ENCODE measurements at places on chromosomes 4 and X. TPM values are rescaled to one million over a fixed set of nuclear protein-coding genes. Genes with fewer than 3 reads are reported as not detected.

The STEEP1 gene
- 53.3 TPM for total RNA-seq

The P2RY8 gene
- not detected for total RNA-seq

The POU4F2 gene
- total RNA-seq: not detected

The FAM53A gene
- total RNA-seq: 1.3 TPM

The MAGEH1 gene
- total RNA-seq: 9.4 TPM

The FAM47A gene
- total RNA-seq: not detected

The USP38 gene
- total RNA-seq: 10.7 TPM

The TEX13D gene
- total RNA-seq: not detected

The CD38 gene
- 0.02 TPM for total RNA-seq

The HSFX3 gene
- total RNA-seq: not detected

The VSIG1 gene
- total RNA-seq: not detected

The TMEM154 gene
- 3.5 TPM for total RNA-seq

The JADE3 gene
- 9.6 TPM for total RNA-seq

The CCDC158 gene
- not detected for total RNA-seq

The GAGE12F gene
- not detected for total RNA-seq

The TEX13B gene
- not detected for total RNA-seq

The CXCL13 gene
- not detected for total RNA-seq

The BLTP1 gene
- 21.1 TPM for total RNA-seq

The PRICKLE3 gene
- 11.0 TPM for total RNA-seq

The APLN gene
- 9.8 TPM for total RNA-seq

The TMEM47 gene
- total RNA-seq: 12.9 TPM

The CWH43 gene
- not detected for total RNA-seq

The USP26 gene
- not detected for total RNA-seq

The NRK gene
- total RNA-seq: not detected

The SLC26A1 gene
- total RNA-seq: 0.61 TPM

The LPAR4 gene
- not detected for total RNA-seq

The FMR1NB gene
- not detected for total RNA-seq

The DCAF4L1 gene
- total RNA-seq: 0.40 TPM

The STK32B gene
- 1.6 TPM for total RNA-seq

The PABPC5 gene
- total RNA-seq: not detected

The ARHGAP24 gene
- 1.3 TPM for total RNA-seq

The SMC1A gene
- total RNA-seq: 47.8 TPM

The NUDT10 gene
- total RNA-seq: 0.50 TPM

The HPSE gene
- total RNA-seq: 4.8 TPM

The ARHGAP10 gene
- 5.1 TPM for total RNA-seq

All from NCI-H460 (cell line).